ENCODE measurements at places on chromosomes 4 and X.

GRCh38 chr4:105145903-105146275, 787 bp upstream of the TET2 start:
- DNase-seq: no peak

DNA sequence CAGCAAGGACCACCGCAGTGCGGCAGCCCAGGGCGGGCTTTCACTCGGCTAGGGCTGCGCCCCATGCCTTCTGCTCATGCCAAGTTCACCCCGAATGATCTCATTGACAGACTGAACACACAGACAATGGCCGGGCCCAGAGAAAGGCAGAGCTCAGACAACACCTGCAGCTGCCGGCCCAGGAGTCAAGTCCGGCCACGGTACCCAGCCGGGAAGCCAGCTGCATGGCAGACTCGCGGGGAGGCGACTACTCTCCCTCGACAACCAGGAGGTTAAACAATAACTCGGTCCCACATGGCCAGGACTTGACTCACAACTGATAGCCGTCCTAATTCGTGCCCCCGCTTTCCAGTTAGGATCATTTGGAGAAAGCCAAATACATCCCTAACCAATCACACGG, 50.4 kb downstream of the ABLIM2 start:
- DNase-seq: no peak

DNA sequence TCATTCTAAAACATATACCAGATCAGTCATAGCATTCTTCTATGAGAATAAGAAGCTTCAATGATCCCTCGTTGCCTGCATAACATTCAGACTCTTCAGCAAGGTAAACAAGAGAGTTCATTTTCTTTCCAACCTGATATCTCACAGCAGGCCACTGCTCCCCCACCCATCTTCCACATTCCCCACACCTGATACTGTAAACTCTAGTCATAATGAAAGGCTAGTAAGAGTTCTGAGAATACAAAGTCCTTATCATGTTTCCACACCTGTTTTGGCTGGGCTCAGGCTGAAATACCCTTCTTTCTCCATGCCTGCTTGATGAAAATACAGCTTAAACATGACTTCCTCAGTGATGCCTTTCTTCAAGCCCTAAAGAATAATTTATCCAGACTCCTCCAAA, 2.3 kb upstream of the AASDH start:
- DNase-seq: no peak

DNA sequence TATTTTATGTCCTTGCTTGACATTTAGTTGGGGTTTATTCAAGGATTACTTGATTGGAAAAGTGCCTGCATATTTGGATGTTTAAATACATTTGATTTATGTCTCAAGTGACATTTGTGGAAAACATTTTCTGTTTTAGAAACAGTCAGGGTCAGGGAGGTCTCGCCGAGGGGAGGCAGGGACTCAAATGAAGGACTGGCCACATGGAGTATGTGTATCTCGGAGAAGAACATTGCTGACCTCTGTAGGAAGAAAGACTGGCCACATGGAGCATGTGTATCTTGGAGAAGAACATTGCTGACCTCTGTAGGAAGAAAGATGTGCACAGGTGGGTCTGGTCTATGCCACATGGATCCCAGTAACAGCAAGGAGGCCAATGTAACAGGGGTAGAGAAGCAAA, 233.6 kb downstream of the TRIML1 start:
- no peak for DNase-seq

GRCh38 chr4:83109480-83110222, 4.9 kb downstream of the PLAC8 start:
- DNase-seq: peak; percentile 22

GRCh38 chr4:74311696-74312313, 3.5 kb downstream of the EPGN start:
- DNase-seq: no peak

DNA sequence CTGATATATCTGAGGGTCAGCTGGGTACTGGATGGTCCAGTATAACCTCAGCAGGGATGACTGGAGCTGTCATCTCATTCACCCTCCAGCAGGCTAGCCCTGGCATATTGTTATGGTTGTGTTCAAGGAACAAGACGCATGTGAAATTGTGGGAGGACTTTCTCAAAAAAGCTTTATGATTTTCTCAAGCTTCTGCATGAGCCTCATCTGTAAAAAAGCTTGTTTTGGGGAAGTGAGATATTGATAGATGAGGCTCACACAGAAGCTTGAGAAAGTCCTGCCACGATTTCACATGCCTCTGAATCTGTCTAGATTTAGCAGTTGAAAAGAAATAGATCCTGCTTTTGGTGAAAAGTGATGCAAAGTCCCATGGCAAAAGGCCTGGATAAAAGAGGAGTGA, 93.4 kb downstream of the SPCS3 start:
- DNase-seq: no peak

GRCh38 chrX:54280466-54280865, 77.4 kb downstream of the WNK3 start:
- DNase-seq: no peak

DNA sequence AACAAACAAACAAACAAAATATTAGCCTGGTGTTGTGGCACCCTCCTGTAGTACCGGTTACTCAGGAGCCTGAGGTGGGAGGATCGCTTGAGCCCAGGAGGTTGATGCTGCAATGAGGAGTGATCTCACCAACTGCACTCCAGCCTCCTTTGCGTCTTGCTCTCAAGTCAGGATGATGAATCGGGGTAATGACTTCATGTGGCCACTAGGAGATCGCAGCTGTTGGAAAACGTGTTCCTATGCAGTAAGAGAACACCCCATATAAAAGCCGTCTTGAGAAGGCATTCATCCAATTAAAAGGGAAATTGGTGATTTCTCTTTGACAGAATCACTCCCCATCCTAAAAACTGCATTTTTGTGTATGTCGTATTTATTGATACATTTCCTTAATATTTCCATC, 6.9 kb downstream of the CCNB3 start:
- no peak for DNase-seq

DNA sequence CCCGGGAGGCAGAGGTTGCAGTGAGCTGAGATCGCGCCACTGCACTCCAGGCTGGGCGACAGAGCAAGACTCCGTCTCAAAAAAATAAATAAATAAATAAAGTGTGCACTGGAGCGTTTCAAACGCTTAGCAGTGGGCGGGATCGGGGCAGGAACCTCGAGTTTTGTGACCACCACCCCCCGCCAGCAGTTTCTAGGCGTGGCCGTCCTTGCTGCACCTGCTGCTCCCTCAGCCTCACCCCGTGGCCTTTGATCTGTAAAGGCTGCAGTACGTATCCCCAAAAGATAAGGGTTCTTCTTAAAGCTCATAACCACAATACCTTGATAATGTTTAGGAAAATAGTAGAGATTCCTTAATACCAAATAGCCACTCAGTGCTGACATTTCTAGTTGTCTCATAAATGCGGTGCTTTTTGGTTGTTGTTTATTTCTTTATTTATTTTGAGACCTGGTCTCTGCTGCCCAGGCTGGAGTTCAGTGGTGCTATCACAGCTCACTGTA, 33.2 kb downstream of the PCGF3 start:
- no peak for DNase-seq

DNA sequence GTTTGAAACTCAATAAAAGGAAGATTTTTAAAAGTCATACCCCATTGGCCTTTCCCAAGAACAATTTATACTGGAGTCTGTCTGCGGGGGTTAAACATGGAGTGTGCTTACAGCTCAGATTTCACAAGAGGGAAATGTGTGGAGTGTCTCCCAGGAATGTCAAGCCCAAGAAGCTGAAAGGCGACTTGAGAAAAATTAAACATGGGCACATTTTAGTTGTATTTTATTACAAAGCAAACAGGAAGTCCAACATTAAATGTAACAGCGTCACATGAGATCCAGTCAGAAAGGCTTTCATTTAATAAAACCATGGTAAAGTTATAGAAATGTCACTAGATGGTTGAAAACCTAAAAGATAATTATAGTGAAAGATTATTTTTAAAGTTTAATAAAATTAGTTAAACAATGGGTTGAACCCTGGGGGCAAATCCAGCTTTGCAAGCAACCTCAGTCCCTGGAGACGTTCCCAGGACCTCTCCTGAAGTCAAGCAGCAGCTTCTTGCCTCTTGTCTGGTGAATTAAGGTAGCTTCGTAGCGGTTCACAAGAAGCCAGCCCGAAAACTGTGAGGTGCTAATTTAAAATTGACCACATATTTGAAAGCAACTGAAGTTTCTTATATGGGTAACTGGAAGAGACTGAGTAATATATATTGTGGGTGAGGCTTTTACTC, 168.4 kb upstream of the EDNRA start:
- DNase-seq: no peak

DNA sequence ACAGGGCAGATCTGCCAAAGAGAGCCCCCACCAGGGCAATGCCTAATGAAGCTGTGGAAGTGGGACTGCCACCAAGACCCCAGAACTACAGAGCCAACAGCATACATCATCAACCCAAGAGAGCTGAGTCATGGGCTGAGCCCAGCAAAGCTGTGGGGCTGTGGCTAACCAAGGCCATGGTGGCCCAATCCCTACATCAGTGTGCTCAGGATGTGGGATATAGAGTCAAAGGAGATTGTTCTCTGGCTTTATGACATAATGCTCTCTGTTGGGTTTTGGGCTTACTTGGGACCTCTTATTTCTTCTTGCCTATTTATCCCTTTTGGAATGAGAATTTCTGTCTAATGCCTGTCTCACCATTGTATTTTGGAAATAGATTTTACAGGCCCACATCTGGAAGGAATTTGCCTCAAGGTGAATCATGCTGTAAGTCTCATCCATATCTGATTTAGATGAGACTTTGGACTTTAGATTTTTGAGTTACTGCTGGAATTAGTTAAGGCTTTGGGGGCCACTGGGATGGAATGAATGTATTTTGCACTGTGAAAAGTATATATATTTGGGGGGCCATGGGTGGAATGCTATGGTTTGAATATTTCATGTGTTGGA, 5.4 kb upstream of the PRDM5 start:
- no peak for DNase-seq

DNA sequence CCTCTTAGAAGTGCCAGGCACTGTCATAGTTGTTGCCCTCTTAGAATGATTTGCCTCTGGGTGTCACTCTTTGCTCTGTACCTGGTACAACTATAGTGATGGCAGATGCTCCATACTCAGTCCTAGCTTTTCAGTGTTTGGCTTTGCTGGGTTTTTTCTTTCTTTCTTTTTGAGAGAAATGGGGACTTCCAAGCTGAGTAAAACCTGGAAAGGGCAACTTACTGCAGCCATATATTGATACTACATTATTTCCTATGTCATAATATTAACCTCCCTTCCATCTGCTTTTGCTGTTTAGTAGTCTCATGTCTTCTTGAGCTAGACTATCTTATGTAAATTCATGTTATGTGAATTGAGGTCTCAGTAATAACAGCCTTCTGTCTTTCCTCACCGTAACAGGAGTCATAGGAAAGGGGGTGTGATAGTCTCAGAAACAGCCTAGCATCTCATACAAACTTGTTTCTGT, 49.0 kb downstream of the NIPAL1 start:
- no peak for DNase-seq

DNA sequence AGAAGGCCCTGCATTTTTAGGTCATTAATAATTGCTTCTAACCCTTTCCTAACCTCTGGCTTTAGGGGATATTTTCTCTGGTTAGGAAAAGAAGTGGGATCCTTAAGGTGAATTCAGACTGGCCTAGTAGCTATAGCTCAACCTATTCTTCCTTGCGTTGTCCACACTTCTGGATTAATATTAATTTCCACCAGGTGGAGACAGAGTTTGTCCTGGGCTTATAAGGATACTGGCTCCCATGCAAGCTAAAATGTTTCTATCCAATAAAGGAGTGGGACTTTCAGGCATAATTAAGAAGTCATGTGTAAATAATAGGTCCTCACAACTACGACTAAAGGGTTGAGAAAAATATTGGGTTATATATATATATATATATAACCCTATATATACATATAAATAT, 860.0 kb upstream of the POU3F4 start:
- no peak for DNase-seq

DNA sequence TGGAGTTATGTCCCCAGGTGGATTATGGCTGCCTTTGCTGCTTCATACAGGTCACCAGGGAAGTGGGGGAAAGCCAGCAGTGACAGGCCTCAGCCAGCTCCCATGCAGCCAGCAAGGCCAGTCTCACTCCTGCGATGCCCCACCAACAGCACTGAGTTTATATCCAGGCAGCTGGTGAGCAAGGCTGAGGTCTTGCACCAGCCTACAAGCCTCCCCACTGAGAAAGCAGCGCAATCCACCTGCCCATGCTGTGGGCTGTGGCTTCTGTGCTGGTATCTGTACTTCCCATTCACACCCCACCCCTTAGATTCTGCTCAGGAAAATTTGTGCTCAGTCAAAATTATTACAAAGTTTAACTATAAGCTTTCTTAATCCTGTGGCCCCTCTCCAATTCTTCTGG, 153.5 kb downstream of the HHIP start:
- no peak for DNase-seq

- no peak for DNase-seq
Measured at GRCh38 chr4:169334335-169334734, 63.6 kb upstream of the SH3RF1 start.

GRCh38 chrX:23514082-23514481, 153.2 kb upstream of the PRDX4 start:
- no peak for DNase-seq

- no peak for DNase-seq
Measured at GRCh38 chr4:52825460-52826090, 36.5 kb upstream of the RASL11B start.

- DNase-seq: no peak
Measured at GRCh38 chr4:36651253-36651652, 369.8 kb downstream of the DTHD1 start.

GRCh38 chr4:44842531-44842930, 116.2 kb upstream of the GNPDA2 start:
- no peak for DNase-seq

DNA sequence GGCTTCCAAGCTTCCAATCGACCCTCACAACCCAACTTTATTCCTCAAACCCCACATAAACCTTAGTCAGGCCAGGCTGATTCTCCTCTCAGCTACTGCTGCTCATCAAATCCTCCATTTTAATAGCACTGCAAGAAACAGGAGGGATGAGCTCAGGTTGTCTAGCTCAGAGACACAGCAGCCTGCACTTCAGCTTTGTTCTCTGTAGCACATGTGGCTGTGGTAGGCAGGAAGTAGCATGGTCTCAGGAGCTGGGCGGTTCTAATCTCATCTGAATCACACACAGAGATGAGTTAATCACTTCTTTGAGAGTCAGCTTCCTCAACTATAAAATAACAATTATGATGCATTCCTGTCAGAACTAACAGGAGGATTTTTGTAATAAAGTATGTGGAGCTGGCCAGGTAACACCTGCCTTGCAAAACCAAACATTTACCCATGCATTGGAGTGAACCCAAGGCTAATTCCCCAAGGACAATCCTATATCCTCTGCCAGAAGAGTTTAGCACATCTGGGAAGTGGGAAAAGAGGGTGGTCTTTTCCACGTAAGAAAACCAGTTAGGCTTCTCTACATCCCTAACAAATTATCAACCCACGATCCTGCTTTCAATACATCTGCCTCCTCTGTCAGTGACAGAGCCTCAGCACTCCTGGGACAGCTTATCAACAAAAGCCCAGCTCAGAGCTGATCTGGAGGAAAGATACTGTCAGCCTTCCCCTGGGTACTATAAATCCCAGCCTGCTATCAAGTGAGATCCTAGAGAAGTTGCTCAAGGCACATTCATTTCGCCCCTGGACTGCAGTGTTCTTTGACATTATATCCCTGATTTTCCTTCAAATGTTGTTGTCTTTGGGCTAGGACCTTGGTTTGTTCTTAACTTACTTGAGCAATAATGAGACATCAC, 32.8 kb downstream of the ELOVL6 start:
- DNase-seq: peak; percentile 22
